Purkinje cell (primary cell): ENCODE measurements at places on chromosomes 1 and 21. TPM values are rescaled to one million over a fixed set of nuclear protein-coding genes. Genes with fewer than 3 reads are reported as not detected.

The HS2ST1 gene
- polyA plus RNA-seq, result 13.2 and 14.2 TPM in 2 replicates

The OR2T35 gene
- polyA plus RNA-seq, result not detected in 2 replicates

The FAM72B gene
- 0.75 and 6.6 TPM in 2 replicates for polyA plus RNA-seq

The ARL8A gene
- 9.2 and 9.3 TPM in 2 replicates for polyA plus RNA-seq

The MANEAL gene
- 20.3 and 20.4 TPM in 2 replicates for polyA plus RNA-seq

The NHLH1 gene
- polyA plus RNA-seq, result 1.7 and 4.6 TPM in 2 replicates

The S100A16 gene
- 4.3 and 12.6 TPM in 2 replicates for polyA plus RNA-seq

The ATP1A2 gene
- 60.5 and 65.4 TPM in 2 replicates for polyA plus RNA-seq
